ENCODE measurements at places on chromosomes 4 and X.

- no peak for DNase-seq
Observed at GRCh38 chr4:108191269-108191914, 22.7 kb upstream of the LEF1 start.

GRCh38 chr4:163768014-163768413, 273.5 kb downstream of the TMA16 start:
- no peak for DNase-seq

DNA sequence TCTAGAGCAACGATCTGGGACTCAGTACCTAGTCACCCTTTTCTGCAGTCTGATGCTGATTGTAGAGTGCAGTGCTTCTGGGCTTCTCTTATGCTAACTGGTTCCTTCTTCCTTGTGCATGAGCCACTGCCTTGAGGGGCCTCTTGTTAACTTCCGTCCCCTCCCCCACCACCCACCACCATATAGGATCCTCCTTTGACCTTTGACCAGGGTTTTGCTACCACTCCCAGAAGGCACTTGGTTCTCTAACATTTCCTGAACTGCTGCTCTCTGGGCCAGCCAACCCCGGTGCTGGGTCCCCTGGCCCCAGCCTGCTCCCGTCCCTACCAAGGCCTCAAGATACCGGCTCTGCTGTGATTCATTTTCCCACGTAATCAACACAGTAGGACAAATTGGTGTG, 104.6 kb upstream of the KLF3 start:
- no peak for DNase-seq

DNA sequence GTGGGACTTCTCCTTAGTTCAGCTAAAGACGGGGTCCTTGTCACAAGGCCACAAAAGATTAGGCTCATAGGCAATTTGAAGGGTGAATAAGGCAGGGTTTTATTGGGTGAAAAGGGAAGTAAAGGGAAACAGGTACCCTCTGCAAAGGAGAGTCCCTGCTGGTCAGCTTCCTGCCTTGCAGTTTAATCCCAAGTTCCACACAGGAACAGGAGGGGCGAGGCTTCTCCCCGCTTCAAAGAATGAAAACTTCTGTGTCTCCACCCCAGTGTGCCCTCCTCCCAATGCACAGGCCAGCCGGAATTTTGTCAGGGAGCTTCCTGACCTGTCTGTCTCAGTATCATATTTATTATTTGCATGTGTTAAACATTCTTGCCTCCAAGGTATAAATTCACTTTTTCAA, 37.1 kb downstream of the ITM2A start:
- no peak for DNase-seq

GRCh38 chr4:105147016-105147552, 408 bp downstream of the TET2 start:
- DNase-seq: no peak
